ENCODE measurements at places on chromosomes 3 and 15. TPM values are rescaled to one million over a fixed set of nuclear protein-coding genes. Genes with fewer than 3 reads are reported as not detected.

ACKR4 gene
- 1.1 TPM for total RNA-seq

UPK1B gene
- total RNA-seq, result not detected

HTR3E gene
- total RNA-seq, result not detected

STRC gene
- total RNA-seq, result 0.64 TPM

FBXO40 gene
- total RNA-seq, result not detected

RBP2 gene
- total RNA-seq, result not detected

HHATL gene
- 1.6 TPM for total RNA-seq

C3orf22 gene
- total RNA-seq, result not detected

GPR160 gene
- total RNA-seq, result 27.9 TPM

PARP3 gene
- total RNA-seq, result 31.8 TPM

CSPG4 gene
- total RNA-seq, result 42.9 TPM

P2RY14 gene
- 8.5 TPM for total RNA-seq

ZBBX gene
- not detected for total RNA-seq

- no peak for DNase-seq
Measured at GRCh38 chr3:152780553-152780952, 54.4 kb upstream of the P2RY1 start.

DNA sequence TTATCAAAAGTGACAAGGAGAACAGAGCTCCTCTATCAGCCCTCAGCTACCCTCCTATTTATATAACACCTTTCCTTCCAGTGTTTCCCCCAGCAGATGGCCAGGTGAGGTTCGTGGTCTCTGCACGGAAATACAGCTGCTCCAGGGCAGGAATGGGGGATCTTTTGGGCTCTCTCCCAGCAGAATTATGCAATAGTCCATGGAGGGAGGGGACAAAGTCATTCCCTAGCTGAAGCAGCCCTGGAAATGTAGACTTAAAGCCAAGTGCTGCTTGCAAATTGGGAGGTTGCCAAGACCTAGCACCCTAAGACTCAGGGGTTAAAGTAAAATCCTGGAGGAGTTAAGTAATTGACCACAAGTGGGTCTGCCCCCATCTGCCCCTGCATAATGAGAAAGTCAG is 256.3 kb downstream of the LRTM1 start:
- DNase-seq, result no peak

DNA sequence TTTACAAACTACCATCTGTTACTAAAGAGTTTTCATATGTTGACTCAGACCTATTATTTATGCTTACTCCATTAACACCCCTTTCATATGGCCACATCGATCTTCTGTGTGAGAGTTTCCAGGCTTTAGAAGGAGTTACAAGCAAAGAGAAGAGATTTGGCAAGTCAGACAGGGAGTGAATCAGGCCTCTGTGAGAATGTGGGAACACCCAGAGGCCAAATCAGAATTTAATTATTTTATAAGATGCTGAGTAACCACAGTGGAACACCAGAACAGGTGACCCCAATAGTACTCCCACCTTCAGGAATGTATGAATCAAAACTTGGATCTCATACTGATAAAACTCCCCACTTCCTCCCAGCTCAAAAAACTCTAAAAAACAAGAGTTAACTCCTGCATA is 42.0 kb downstream of the IFT57 start:
- DNase-seq, result no peak

DNA sequence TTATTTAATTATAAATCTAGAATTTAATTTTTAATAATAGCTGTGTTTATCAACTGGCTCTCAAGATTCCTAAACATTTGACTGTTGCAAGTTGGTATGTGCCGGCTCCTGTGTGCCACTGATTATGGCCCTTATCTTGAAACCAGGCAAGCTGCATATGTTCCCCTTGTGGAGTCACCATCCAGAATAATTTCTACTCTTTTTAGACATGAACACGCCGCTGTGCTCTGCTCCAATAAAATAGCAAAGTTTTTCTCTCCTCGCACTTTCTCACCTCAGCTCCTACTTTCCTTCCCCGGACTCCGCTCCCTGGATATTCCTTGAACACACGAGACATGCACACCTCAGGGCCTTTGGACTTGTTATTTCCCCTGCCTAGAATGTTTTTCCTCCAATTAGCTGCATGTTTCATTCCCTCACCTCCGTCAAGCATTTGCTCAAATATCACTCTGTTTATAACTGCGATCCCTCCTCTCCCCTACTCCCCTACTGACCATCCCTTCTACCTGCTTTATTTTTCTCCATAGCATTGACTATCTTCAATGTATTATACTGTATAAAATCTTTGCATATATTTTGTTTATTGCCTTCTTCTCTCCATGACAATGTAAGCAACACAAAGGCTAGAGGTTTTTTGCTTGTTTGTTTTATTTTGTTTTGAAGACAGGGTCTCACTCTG is 26.1 kb upstream of the ERICH6 start:
- DNase-seq, result no peak

DNA sequence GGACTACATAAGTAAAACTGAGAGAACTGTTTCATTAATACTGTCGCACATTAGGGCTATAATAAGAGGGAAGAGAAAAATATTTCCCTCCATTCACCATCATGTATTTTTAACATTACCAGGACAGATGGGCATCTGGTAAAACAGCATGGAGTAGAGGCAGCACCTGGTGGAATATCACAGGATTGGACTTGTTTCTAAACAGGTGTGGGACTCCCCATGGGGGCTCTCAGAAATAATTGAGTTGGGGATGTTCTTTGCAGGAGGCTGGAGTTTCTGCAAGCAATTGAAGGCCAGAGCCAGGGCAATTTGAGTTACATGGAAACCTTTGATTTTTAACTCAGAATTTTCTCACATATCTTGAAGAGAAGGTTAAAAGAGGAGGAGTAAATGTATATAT is 8.4 kb upstream of the MINDY2 start:
- no peak for DNase-seq

- DNase-seq, result no peak
Measured at GRCh38 chr3:129699199-129699598, 92.7 kb upstream of the PLXND1 start.

DNA sequence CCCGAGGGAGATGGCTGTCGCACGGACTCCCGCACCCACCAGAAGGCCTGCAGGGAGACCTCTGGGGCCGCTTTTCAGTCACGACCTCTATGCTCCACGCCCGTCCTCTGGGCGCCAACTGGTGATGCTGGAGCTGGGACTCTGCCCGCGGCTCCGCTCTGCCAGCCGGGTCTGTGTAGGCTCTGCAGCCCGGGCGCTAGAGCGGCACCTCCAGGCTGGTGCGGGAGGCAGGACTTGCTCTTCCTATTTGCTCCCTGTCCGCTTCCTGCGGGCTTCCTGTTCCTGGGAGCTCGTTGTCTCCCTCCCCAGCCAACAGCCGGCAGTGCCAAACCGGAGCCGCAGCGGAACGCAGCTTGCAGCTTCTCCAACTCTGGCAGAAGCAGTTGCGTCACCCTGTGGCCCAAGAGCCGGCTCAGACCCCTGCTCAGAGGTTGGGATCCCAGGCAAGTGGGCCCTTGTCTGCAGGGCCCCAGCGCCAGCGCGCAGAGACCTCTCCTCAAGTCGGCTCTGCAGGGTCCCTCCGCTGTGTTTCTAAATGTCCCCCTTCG is 285.9 kb downstream of the XXYLT1 start:
- DNase-seq, result peak; percentile 74

DNA sequence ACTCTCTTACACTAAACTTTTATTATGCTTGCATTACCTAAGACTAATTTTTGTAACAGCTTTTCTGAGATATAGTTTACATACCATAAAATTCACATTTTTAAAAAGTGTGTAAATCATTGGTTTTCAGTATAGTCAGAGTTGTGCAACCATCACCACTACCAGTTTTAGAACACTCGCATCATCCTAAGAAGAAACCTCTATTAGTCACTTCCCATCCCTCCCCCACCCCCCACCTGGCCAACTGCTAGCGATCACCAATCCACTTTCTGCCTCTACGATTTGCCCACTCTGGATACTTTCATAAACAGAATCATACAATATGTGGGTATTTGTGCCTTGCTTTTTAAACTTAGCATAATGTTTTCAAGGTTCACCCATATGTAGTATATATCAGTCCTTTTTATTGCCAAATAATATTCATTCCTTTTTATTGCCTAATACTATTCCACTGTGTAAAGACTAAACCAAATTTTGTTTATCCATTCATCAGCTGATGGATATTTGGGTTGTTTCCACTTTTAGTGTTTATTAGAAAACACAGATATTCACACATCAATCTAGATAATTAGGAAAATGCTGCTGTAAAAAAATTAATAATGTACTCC is 23.0 kb downstream of the UBP1 start:
- DNase-seq, result no peak

- DNase-seq, result peak; percentile 60
Measured at GRCh38 chr15:65525622-65526021, 4.6 kb upstream of the HACD3 start.

GRCh38 chr3:151863611-151864010 is 9.8 kb upstream of the SUCNR1 start:
- no peak for DNase-seq

- no peak for DNase-seq
Measured at GRCh38 chr3:181493423-181493822, 218.3 kb upstream of the SOX2 start.

DNA sequence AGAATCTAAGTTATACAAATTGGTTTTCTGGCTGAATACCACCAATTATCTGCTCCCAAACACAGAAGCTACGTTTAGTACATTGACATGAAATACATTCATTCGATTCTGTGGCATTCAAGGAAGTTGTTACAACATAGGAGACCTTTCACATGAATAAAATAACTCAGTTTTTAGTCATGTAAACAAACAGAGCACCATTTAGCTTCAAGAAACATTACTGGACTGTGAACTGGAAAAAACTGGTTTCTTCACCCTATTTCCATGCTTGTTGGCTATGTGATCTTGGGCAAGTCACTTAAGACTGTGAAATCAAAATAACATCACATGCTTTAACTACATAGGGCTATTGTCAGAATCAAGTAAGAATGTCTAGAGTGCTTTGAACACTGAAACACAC is 46.2 kb downstream of the NRG4 start:
- DNase-seq, result no peak

DNA sequence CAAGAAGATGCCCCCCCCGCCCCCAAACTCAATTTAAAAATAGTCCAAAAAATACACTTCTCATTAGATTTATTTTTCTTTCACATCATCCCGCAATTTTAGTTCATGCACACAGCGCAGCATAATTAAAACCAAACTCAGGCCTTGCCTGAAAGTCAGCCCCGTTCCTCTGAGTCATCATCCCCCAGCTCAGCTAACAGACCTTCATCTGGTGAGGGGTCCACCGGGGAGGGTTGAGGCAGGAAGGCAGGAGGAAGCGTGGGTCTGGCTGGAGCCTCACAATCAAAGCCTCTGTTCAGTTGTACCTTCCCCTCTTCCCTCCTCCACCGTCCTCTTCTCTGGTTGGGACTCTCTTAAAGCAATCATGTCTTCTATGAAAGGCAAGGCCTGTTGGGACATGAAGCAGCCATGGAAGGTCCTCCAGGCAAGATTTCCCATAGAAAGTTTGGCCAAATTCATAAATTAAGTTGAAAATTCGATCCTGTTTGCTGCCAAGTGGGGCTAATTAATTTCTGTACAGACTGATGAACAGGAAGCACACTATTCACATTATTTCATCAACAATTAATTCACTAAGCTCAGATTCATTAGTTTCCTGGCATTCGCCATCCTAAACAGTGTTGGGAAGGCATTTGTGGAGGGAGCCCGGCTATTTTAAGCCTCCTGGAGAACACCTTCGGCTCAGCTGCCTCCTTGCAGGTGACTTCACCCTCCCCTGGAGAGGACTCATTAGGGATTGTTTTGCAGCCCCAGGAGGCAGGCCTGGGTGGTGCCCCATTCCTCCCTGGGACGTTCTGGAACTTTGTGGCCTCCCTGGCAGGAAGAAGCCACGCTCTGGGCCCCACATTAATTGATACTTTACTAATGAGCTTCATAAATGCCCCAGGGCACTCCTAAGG is 72.3 kb upstream of the BNC1 start:
- no peak for DNase-seq

GRCh38 chr3:110530902-110531301 is 540.7 kb upstream of the NECTIN3 start:
- DNase-seq, result no peak

GRCh38 chr15:87917480-87917879 is 339.1 kb downstream of the NTRK3 start:
- no peak for DNase-seq

DNA sequence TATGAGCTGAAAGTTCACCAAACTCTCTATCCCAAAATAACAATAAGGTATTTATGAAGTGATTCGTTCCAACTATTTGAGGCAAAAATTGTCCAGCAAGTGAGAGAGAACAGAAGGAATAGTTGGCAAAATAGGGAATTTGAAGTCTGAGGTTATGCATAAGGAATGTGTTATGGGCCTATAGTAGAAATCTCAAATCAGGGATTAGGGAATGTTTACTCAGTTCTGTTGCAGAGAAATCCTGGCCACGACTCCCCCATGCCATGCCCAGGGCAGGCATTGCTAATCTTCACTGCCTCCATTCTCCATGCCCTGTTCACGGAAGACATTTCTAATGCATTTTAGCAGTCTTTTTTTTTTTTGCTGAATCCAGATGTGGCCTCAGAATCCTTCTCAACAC is 58.6 kb downstream of the FLNB start:
- no peak for DNase-seq

DNA sequence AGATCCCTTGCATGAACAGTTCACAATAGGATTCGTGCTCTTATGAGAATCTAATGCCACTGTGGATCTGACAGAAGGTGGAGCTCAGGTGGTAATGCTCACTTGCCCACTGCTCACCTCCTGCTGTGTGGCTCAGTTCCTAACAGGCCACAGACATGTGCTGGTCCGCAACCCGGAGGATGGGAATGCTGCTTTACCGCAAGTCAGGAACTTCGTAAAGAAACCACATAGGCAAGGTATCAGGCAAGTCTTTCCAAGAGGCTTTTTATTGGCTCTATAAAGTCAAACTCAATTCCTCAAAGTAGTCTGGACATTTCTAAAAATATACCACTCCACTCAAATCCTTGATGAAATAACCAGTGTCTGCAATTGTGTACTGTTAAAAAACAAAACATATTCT is 56.1 kb downstream of the OSTN start:
- DNase-seq, result no peak

- no peak for DNase-seq
Measured at GRCh38 chr3:187850258-187850921, 105.1 kb upstream of the BCL6 start.

DNA sequence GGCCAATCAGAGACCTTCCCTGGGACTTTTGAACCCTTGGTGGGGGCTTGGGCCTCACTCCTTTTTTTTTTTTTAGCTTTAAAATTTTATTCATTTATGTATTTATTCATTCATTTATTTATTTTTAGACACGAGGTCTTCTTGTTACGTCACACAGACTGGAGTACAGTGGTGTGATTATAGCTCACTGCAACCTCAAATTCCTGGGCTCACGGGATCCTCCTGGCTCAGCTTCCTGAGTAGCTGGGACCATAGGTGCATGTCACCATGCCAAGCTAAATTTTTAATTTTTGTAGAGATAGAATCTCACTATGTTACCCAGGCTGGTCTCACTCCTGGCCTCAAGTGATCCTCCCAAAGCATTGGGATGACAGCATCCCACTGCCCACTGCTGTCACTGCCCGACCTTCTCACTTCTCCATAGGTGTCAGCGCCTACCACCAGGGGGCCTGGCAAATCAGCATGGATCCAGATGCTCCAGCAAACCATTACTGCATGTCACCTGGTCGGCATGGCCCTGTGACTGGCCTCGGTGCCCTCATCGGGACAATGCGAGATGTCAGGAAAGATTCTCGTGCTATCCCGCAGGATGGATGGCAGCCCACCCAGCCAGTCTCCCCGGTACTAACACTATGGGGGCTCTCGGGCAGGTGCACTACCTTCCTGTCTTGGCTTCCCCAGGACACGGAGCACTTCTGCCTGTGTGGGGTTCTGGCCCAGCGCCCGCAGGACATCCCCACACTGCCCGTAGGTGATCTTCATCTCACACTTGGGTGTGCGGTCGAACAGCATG is 3.0 kb downstream of the MYL3 start:
- DNase-seq, result peak; percentile 50

- DNase-seq, result no peak
Measured at GRCh38 chr15:81777546-81777945, 268.3 kb downstream of the MEX3B start.

All from breast epithelium (tissue), 4 donors.